ENCODE measurements at places on chromosomes 4 and X.
A peak's percentile ranks its signal among the peaks of the same experiment; 100 is the strongest.

DNA sequence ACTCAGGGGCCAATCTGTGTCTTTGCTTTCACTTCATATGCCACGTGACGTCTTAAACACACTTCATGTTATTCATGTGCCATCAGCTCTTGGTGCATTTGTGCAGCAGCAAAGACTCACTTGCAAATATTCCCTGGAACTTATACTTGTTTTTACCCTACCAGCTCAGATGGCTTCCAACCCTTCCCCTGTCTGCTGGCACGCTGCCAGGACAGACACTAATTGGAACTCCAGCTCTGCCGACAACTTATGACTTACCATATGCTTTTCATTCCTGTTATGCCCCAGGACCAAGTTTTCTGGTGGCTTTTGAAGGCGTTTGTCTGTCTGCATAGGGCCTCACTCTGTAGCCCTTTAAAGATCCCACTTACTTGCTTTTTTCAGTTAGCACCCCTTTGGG, 261.7 kb upstream of the GNPDA2 start:
- no peak for DNase-seq

DNA sequence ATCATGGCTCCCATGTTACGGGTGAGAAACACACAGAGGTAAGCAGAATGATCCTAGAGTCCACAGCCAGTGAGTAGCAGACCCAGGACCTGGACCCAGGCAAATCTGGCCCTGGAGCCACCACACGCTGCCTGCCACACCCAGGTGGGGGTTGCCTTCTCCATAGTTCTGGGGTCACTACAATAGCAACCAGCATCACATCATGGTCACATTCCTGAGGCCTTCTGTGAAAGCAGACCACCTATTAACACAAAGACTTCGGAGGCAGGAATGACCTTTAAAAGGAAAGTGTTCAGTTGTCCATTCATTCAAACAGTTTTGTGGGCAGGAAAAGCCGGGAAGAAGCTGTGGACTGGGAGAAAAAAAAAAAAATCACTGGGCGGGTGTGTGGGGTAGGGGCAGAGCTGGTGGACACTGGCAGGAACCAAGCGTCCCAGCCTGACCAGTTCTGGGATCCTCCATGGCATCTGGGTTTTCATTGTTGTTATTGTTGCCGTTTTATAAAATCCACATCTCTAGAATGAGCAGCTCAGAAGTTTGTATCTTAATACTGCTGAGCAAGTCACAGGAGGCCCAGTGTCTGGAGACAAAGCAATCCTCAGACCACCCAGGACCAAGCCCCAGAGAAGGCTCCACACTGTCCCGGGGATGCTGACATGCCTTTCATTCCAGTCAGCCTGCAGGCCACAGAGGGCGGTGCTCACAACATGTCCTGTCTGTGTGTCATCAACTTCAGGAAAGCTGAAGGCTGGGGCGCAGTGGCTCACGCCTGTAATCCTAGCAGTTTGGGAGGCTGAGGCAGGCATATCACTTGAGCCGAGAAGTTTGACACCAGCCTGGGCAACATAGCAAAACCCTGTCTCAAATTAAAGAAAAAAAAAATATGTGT, 67.0 kb downstream of the SEL1L3 start:
- no peak for DNase-seq

DNA sequence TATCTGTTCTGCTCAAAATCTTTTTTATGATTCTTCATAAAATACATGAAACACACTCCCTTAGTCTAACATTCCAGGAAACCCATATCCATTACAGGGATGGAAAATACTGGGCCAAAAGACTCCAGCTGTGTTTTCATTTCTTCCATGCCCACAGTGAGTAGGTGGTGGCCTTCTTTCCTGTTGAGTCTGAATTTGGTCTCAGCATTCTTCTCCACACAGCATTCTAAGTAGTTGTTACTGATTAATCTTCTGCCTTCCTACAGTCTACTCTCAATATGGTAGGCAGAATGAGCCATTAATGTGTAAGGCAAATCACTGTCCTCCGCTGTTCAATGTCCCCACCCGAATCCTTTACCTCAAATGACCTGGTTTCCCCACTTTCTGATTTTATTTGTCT, 370.6 kb upstream of the RPS6KA3 start:
- no peak for DNase-seq

DNA sequence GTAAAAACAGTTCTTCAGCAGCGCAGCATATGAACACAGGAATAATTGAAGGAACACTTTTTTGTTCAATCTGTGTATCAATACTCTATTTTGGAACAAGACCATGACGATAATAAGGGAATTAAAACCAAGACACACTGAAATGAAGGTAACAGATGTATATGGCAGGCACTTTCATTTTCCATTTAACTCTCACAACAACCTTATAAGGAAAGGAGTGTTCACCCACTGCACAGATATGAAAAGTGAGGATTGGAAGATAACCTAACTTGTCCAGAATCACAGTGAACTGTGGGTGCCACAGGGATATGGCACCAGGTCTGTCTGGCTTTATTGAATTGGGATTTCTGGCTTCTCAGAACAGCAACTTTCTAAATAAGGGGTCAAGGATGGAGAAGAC, 153.3 kb downstream of the MID1IP1 start:
- no peak for DNase-seq

- DNase-seq, result peak; percentile 19
Measured at GRCh38 chr4:138938366-138938690, 77.3 kb upstream of the NOCT start.

GRCh38 chr4:83217721-83218522, 66.7 kb downstream of the COQ2 start:
- DNase-seq, result no peak

DNA sequence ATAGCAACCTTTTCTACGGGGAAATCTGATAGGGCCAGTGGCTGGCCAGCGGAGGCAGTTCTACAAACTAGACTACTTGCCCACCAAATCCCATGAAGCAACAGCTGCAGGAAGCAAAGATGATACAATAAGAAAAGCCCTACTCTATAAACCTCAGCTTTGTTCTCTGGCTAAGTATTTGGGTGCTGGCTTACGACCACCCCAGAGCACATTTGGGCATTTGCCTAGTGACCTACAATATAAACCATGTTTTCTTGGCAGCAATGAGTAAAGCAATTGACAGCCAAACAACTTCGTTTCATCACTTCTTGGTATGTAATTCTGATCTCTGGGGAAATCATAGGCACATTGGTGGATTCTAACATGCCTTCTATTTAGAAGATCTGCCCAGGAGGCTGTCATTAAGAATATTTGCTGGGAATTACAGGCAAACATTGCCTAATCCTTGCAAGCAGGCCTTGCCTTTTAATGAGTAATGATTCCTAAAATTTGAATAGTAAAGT, 7.5 kb upstream of the LHFPL1 start:
- no peak for DNase-seq

DNA sequence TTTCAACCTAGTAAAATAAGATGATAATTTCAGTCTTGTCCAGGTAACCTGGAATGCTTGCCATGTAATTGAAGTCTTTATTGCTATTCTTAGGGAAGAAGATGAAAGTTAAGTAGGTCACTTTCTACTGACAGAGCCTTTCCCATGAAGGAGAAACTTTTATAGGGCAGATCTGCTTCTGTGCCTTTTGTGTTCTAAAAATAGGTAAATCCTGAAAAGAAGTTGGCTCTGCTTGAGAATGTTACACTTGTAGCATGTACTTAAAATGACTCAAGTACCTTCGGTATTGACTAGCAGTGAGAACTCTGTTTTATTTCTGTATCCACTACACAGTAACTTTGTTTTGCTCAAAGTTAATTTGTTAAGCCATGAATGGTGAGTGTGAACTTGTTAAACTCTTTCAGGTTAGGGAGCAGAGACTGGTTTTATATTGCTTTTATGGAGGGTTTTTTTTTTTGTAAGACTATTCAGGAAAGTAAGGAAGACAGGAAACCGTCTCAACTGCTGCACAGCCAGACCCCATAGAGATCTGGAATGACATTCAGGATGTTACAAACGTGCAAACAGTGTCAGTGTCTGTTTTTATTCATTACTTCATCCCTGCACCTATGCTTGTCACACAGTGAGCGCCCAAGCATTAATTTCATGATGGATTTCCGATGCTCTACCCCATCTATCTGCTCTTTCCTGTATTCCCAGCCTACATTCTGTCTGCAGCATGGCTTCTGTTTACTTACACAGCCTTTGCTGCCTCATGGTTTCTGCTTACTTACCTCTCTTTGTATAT, 53.0 kb downstream of the SEPTIN11 start:
- no peak for DNase-seq

DNA sequence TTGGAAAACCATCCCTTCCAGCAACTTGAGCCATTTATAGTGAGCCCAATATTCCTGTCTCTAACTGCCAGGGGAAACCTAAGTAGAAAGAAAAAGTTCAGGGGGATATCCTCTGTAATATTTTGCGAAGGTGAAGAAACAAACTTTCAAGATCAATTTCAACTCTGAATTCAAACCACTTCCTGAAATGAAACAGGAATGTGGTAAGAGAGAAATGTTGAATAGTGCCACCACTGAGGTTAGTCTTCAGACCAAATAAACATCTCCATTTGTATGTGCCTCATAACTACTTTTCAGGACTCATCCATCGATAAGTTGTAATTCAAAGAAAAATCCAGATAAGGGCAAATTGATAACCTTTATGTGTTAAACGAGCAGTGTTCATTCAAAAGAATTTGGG, 128.7 kb downstream of the GABRB1 start:
- no peak for DNase-seq

DNA sequence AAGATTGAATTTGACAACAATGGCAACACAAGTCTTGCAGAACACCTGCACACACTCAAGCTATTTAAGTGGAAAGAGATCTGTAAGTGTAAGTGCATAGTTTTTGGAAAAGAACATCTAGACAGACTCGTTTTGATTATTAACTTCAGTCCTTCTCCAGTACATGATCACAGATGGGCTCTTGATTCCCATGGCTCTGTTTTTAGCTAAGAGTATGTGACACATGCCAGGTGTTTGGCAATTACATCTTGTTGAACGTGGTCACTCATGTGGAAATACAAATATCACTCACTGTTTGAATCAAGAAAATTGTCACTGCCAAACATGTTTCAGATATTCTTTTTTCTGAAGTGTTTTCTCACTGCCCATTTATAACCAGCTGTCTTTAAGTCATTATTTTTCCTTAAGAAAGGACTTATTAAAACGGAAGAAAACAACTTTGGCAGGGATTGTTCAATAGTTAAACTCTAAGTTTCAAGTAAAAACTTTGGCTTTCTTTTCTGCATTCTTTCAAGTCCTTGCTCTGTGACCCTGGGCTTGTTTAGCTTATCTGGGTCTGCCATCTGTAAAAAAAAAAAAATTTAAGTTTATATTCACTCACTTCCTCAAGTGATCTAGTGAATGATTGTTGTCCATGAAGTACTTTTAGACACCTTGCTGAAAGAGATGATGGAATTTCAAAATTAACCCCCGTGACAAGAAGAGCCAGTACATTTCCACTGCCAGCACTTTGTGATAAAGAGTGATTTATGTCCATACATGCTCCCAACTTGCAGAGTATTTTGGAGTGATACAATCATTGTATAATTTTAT, 125.4 kb downstream of the ATXN3L start:
- DNase-seq, result peak; percentile 72

- DNase-seq, result no peak
Measured at GRCh38 chrX:97026406-97026805, 142.7 kb downstream of the RPA4 start.

DNA sequence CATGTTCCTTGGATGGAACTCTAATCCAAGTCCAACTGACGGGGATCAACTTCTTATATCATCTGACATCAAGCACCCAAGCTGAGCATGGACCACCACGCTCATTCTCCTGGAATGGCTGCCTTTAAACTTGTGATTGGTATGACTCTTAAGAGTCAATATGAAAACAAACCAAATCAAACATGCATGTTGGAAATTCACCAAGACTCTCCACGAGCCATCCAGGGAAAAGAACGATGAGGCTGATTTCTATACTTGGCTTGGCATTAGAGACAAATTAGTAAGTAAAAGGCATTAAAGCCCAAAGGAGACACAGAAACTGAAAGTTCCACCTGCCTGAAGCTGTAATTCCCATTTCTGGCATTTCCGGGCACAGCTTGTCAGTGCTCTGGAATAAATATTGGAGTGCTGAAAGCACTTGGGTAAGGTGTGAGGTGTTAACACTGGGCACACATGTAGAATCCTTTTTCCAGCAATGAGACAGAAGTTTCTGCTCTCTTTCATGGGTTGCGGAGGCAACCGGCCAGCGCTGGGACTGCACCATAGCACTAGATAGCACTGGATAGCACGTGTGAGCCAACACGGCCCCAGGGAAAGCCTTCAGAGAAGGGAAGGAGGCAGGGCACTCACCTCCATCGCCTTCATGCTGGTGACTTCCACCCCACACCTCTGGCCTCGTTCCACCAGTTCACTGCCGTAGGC, 42.1 kb upstream of the CENPU start:
- DNase-seq, result no peak

- DNase-seq, result no peak
Measured at GRCh38 chr4:168877511-168878491, 132.3 kb downstream of the CBR4 start.

- no peak for DNase-seq
Measured at GRCh38 chr4:39023059-39023458, 9.2 kb downstream of the TMEM156 start.

GRCh38 chrX:137425273-137425902, 140.5 kb upstream of the ZIC3 start:
- DNase-seq, result no peak

DNA sequence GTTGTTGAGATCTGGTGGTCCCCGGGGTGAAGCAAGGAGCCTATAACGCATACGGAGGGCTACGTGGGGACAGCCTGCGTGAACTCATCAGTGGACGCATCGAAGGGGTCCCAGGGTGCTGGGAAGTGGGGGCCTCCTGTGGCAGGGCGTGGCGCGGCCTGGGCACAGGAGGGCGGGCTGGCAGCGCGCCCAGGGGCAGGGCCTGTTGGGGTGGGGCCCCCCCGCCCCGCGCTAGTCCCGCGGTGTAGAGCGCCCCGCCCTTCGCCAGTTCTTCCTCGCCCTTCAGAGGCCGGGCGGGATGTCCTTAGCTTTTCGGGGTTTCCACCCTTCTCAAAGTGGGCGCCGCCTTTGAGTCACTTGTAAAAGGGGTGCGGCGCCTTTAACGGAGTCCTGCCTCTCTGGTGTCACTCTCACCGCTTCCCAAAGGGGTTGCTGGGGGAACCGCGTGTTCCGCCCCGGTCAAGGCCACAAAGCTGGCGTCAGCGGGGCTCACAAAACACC, 632 bp downstream of the PLP2 start:
- peak; percentile 38 for DNase-seq

GRCh38 chr4:177473991-177474390, 31.8 kb upstream of the AGA start:
- no peak for DNase-seq
